ENCODE measurements at places on chromosomes 2 and 18.

DNA sequence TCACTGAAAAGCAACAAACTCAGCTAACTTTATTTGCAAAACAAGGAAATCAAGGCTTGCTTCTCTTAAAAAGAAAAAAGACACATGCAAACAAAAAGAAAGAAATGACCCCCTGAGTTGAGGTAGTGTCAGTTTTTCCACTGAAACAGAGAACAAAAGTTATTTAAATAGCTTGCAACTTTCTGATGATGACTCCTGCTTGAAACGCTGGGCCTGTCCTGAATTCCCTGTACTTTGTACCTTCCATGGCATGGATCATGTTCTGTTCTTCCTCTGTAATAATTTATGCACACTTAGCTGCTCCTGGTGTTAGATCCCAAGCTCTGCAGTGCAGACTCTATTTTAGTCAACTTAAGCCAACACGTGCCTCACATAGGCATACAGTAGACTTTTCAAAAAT is 84.0 kb downstream of the SKA1 start:
- no peak for DNase-seq

DNA sequence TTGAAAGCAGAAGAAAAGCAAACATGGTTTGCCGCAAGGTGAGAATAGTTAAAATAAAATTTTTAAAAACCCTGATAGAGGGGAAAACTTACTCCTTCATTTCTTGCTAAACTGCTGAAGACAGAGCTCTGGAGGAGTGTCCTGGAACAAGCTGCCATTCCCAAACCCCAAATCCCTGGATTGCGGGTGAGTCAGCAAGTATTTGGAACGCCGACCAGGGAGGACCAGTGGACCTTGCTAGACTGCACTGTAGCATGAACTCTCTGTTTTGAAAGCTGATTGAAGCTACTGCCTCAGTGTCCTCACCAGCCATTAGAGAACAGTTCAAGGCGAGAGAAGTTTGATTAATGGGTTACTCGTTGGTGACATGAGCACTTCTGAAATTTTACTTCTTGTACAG is 99.4 kb upstream of the RASGRP3 start:
- DNase-seq = no peak

DNA sequence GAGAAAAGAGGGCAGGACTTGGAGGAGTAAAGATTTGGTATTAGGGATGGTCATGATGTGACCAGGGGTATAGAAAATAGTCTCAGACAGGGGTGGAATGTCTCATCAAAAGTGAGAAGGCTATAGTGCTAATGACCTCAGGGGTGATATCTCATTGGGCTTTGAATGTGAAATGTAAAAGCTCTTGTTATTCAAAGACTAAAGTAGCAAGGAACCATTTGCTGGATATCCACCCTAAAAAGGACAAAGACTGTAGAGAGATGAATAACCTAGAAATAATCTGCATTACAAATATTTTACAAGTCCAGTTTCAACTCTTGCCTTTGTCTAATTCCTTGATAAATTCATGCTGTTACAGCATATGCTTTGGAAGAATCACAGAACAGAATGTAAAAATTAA is 224.4 kb downstream of the ICOS start:
- DNase-seq = no peak

DNA sequence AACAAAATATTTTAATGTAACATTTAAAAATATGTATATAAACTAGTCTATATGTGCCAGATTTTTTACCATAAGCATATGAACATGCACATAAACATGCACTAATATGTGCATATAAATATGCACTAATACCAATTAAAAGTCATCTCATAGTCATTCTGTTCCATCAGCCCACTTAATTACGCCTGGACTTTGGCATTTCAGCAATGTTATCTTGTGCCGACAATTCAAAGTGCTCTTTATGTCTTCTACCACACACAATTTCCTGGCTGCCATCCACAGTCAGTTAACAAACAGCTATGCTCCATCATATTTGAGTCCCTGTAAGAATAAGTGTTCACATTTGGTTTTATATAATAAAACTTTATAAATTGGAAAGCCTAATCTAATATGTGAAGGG is 92.6 kb upstream of the TSPYL6 start:
- no peak for DNase-seq

DNA sequence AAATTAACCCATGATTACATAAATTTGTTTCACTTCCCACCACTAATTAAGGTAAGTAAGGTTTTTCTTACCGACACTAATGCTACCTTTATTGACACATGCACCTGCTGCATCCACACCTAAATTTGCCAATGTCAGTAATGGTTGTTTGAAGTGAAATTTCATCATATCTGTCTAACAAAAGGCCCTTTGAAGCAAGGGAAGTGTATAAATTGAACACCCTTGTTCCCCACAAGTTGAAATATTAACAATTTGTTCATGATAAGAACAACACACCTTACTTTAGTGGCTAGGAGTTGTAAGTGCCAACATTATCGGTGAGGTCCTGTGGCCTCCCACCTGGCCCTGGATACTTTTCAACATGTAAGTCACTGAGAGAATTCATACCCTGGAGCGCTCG is 116.3 kb upstream of the CDCA7 start:
- DNase-seq = no peak

DNA sequence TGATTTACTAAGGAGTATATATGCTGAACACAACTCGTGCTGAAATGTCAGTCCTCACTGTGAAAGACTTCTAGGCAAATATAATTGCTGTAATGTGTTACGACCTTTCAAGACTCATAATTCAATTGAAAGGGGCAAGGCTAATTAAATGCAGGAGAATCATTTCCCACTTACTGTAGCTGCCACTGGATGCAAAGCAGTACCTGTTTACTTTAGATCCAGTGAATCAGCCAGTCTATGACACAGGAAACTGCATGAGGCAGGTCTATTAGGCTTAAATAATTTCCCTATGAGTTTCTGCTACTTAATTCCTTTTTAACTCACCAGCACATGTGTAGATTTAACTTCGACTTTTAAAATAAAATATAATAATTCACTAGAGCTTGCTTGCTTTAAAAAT is 125.6 kb downstream of the CTNNA2 start:
- no peak for DNase-seq

GRCh38 chr18:13218997-13219396 is 437 bp downstream of the LDLRAD4 start:
- no peak for DNase-seq

- no peak for DNase-seq
These were observed 61.3 kb downstream of the MGAT4A start for GRCh38 chr2:98669675-98670074.

DNA sequence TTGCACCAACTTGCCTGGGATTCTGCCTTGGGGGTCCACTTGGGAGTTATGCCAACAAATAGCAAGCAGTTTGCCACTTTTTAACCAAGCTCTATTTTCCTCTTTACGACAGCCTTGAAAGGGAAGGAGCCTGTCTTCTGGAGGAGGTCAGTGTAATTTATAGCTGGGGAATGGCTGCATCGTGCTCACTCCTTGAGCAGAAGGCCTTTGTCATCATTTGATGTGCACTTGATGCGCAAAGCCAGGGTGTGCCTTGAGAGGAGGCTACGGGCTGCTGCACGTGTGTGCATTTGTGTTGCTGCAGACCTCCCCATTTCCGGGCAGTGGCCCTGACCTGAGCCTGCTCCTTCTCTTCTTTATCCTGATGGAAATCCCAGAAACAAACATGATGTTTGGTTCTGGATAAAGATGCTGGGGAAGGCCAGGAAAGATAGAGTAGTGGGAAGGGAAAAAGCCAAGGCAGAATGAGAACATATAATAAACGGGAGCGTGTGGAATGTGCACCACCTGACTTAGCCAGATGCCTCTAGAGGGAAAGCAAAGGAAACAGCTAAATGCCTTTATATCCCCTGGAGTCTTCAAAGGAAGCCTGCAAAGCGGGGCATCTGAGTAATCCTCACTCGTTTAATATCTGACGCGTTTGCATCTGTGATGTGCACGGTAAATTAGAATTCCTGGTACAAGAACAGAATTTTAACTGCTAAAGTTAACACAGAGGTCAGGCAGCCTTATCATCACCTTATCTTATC is 68.3 kb upstream of the ZNF521 start:
- no peak for DNase-seq

DNA sequence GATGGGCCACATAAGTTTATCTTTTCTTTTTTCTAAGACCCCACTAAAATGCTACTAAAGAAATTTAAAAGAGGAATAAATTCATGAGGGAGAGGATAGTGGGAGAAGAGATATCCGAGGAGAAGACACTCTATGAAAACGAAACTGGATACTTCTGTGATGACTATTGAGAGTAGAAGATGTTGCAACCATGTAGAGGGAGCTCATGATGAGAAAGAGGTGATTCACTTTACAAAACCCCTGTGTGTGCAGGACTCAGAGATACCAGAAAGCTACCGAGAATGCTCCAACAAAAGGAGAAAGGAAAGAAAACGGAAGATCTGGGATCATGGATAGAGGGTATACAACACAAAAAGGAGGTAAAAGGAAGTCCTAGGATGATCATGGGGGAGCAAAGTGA is 34.9 kb downstream of the SLC38A11 start:
- DNase-seq = no peak

- no peak for DNase-seq
These were observed 64.4 kb downstream of the CIB4 start for GRCh38 chr2:26576565-26577441.

DNA sequence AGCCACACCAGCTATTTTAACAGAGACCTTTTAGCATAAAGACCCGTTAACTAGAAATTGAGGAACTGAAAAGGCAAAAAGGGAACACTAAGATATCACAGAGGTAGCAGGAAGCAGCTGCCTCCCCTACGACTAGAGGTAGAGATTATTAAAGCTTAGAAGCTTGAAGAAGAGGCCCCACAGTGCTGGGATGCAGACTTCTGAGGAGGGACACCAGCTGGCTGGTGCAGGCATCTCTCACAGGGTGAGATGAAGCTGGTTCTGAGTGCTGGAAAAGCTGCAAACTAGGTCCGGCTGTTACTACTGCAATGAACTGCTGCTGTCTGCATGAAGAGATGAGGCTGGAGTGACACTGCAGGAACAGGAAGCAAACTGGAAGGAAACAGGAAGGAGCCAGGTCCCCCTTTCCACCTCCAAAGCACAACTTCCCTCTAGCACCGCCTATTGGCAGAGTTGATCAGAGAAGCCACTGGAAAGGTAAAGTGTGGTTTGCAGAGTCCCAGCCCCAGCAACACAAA is 61.2 kb upstream of the MRPS9 start:
- peak; percentile 48 for DNase-seq

- DNase-seq = no peak
These were observed 35.5 kb downstream of the DDX18 start for GRCh38 chr2:117850015-117850414.

GRCh38 chr2:75064691-75065396 is 106.4 kb downstream of the POLE4 start:
- peak; percentile 80 for DNase-seq

DNA sequence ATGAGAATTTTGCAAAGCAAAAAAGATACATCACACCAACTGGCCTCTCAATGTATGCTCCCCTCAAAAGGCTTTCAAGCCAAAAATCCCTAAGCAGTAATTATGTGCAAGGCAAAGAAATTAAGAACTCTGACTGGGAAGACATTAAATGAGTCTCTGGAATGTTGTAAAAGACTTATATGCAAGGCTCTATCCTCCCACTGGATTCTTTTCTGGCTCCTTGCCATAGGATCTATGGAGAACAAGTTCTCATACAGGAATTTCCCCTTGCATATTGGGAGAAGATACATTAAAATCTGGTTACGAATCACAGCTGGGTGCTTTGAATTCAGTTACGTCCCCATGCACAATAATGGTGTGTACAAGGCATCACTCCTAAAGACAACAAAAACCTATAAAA is 73.4 kb upstream of the ATL2 start:
- DNase-seq = no peak

- DNase-seq = no peak
These were observed 121.2 kb upstream of the ANKRD30BL start for GRCh38 chr2:132282911-132283310.

DNA sequence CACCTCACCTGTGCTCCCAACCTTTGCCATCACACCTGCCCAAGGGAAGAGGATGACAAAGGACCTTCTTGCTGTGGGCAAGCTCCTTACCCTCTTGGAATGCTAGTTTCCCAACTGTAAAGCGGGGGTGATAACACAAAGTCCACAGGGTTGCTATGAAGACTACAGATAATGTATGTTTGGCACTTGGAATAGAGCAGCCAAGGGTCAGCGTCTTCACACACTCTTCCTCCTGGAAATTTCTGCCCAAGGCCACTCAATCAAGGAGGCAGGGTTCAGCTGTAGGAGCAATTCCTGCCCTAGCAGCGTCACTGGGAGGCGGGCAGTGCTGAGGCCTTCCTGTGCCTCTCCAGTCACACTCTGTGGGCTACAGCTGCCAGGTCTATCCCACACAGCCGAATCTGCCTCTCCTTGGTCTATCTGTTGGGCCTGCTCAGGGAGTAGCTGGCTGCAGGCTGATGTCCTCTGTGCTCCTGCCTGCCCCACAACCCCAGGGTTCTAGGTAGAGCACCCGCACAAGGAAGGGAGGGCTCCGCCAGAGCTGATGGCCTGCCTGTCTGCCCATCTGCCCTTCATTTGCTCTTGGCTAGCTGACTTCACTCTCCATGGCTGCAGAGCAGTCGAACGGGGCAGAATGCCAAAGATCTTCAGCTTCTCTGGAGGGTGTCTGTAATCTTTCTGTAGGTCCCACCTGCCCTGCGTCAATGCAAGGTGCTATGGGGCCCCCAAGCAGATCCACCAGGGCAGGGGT is 91.9 kb downstream of the MRO start:
- DNase-seq = no peak

DNA sequence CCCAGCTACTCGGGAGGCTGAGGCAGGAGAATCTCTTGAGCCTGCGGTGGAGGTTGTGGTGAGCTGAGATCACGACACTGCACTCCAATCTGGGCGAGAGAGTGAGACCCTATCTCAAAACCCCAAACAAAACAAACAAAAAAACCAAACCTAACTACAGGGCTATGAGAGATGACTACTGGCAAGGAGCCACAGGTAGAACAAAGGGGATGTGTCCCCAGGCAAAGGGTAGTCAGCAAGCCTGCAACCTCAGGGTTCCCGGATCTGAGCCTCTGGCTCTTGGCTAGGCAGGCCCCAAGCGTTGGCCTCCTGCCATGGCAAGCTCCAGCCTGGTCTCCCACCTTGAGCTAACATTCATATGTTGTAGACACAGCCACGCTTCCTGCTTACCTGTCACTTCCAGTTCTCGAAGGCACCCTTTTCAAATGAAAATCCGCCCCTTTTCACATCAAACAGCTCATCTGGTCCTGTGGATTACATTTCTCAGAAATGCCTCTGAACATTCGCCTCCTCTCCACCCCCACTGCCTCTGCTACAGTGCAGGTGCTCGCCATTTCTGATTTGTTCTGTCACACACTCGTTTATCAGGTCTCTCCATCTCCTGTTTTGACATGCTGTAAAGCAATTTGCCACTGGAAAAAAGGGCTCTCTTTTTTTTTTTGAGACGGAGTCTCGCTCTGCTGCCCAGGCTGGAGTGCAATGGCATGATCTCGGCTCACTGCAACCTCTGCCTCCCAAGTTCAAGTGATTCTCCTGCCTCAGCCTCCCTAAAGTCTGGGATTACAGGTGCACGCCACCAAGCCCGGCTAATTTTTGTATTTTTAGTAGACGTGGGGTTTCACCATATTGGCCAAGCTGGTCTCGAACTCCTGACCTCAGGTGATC is 13.1 kb upstream of the ACTR3 start:
- no peak for DNase-seq

- DNase-seq = no peak
These were observed 1.5 kb downstream of the CAB39 start for GRCh38 chr2:230714136-230714480.

- no peak for DNase-seq
These were observed 23.2 kb downstream of the SATB2 start for GRCh38 chr2:199434555-199434954.

- no peak for DNase-seq
These were observed 184.8 kb downstream of the DIS3L2 start for GRCh38 chr2:232146294-232146693.

GRCh38 chr2:45275242-45275805 is 266.1 kb upstream of the SIX2 start:
- no peak for DNase-seq

- no peak for DNase-seq
These were observed 294.8 kb upstream of the NRP2 start for GRCh38 chr2:205387350-205388055.

Measured in D341Med (cell line).